ENCODE measurements at places on chromosomes 6 and 20. TPM values are rescaled to one million over a fixed set of nuclear protein-coding genes. Genes with fewer than 3 reads are reported as not detected.

DNA sequence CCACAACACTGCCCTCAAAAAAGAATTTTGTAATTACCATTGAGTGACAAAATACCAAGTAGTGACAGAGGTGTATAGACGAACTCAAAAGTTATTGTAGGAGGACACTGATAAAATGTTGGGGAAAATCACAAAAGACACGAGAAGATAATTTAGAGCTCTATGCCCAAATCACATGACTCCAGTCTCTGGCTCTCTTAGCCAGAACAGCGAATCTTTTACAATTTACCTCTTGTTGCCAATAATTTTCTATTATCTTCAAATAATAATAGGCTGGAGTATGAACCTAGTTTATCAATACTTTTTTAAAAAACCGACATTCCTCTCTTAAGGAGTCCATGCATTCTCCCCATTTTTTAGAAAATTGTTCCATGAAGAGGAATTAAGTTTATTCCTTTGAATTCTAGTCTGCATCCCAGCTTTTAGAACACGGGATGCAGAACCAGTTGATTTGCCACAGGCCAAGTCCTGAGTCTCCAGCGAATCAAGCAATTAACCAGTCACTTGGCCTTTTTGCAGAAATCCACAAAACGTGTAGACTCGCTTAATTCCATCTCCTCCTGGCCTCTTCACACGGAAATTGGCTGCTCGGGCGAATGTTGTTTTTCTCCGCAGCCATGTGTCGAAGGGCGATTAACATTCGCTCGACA, 507 bp upstream of the RIPPLY2 start:
- DNase-seq = no peak

- DNase-seq = no peak
These were observed 52.7 kb upstream of the MYB start for GRCh38 chr6:135128268-135128914.

GRCh38 chr20:23823111-23823510, 3.4 kb downstream of the CST2 start:
- DNase-seq = no peak

- DNase-seq = no peak
These were observed 421.0 kb downstream of the TENT5A start for GRCh38 chr6:81331526-81331925.

GRCh38 chr6:168124921-168125320, 45.9 kb upstream of the FRMD1 start:
- peak; percentile 42 for DNase-seq

GRCh38 chr6:35973670-35974222, 50.7 kb downstream of the SLC26A8 start:
- no peak for DNase-seq

GRCh38 chr20:63740070-63740626, 572 bp downstream of the SLC2A4RG start:
- DNase-seq = no peak

- DNase-seq = no peak
These were observed 5.1 kb upstream of the MBOAT1 start for GRCh38 chr6:20217324-20217855.

- DNase-seq = no peak
These were observed 34.7 kb downstream of the PLEKHG1 start for GRCh38 chr6:150634176-150634963.

- no peak for DNase-seq
These were observed 120.9 kb downstream of the COL12A1 start for GRCh38 chr6:75084872-75085381.

DNA sequence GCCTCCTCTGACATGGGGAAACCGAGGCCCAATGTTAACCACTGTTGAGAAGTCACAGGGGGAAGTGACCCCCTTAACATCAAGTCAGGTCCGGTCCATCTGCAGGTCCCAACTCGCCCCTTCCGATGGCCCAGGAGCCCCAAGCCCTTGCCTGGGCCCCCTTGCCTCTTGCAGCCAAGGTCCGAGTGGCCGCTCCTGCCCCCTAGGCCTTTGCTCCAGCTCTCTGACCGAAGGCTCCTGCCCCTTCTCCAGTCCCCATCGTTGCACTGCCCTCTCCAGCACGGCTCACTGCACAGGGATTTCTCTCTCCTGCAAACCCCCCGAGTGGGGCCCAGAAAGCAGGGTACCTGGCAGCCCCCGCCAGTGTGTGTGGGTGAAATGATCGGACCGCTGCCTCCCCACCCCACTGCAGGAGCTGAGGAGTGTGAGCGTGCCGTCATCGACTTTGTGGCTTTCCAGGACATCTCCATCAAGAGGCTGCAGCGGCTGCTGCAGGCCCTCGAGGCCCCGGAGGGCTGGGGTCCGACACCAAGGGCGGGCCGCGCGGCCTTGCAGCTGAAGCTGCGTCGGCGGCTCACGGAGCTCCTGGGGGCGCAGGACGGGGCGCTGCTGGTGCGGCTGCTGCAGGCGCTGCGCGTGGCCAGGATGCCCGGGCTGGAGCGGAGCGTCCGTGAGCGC, 1.6 kb downstream of the TNFRSF6B start:
- peak; percentile 58 for DNase-seq

DNA sequence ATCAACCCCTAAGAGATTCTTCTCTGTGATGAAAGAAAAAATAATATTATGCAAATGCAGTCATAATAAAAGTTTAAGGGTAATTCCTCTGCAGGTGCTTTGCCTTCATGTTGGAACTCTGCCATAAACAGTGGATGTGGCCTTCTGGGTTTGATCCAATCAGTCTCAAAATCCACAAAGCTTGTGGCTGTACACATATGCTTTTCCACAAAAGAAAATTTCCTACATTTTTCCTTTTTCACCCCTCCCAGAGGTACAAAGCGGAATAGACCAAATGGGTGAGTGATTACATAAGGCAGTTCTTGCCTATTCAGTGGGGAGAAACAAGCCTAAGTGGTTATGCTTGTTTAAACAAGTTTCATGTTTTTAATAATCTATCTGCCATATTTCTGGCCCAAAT, 16.7 kb downstream of the CALHM5 start:
- DNase-seq = no peak

DNA sequence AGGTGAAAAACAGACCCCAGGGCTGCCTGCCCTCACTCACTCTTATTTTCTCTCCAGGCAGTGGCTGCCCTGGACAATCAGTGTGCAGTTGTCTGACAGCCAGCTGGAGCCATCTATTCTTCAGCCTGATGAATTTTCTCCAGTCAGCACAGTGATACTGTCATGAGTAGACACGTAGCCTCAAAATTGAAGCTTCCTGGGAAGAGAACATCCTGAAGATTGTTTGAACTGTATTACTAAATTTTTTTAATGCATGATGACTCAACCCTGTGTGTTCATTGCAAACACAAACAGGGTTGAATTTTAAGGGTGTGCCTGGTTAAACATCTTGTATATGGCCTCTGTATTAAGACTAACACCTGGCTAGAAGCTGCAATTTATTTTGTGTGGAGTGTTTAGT, 49.8 kb upstream of the STXBP5 start:
- no peak for DNase-seq

DNA sequence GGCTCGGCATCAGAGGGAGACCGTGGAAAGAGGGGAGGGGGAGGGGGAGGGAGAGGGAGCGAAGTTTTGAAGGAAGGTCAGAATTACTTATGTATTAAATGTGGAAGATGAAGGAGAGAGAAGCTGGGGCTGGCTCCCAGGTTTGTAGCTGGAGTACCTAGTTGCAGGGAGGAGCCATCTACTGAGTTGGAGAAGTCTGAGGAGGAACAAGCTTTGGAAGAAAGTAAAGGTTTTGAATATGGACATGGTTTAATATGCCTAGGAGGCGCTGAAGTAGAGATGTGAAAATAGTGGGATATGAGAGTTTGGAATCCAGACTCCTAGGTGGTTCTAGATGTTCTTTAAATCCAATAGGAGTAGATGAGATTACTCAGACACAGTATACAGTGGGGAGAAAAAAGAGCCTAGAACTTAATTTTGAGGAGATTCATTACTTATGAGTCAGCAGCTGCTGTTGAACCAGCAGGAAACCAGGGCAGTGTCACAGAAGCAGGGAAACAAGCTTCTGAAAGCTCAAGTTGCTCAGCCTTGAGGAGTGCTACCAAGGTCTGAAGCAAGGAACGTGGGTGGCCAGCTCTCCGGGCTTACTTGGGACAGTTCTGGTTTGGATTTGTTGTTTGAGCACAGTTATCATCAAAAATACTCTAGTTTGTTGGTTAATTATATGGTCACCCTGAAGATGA, 149.3 kb downstream of the UTRN start:
- no peak for DNase-seq

DNA sequence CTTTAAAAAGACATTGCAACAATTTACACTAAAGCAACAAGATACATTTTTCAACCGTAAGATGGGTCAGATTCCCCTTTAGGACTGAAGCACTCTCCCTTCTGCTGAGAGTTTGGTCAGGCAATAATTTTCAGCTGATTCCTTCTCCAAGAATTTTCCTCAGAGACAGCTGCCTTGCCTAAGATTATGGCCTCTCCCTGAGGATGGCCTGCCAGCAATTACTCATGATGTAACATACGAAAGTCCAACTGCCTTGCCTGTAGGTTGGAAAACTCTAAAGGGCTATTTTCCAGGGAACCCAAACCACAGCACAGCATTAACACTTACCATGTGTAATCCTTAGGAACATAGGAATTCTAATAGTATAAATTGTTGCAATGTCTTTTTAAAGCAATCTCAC, 229.1 kb upstream of the FLRT3 start:
- no peak for DNase-seq

DNA sequence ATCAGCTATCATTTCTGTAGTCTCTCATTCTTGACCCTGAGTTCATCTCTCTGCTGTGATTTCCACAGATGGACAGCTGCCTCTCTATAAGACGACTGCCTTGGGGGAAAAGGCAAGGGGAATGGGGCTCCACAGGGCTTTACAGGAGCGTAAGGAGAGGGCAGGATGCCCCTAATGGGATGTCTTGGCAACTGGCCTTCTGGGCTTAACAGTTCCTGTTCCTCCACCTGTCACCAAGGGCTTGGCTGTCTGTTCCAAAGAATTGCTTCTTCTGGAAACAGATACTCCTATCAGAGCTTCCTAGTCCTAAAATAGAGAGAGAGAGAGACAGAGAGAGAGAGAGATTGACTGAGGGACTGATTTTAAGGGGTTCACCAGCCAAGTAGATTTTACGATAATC, 181.9 kb downstream of the TMEM200A start:
- DNase-seq = no peak

DNA sequence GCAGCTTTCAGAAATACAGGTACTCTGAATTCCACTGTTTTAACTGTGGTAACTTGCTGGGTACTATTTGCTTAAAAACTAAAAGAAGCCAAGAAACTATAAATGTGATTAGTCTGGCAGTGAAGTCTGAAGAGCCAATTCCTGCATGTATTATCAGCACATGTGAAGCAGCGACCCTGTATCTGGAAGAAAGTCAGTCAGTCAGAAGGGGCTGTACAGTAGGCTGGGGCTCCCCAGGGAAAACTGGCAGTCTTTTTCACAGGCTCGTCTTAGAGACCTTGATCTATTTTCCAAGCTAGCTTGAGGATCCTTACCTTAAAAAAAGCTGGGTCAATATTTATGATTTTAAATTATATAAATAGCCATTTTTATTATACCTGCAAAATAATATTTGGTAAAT, 104.9 kb downstream of the PDSS2 start:
- DNase-seq = no peak

SLA2 gene
- 0.03 TPM for polyA plus RNA-seq

SLC17A2 gene
- not detected for polyA plus RNA-seq

NOX3 gene
- not detected for polyA plus RNA-seq

CRISP2 gene
- polyA plus RNA-seq = not detected

ARMH2 gene
- not detected for polyA plus RNA-seq

RIPOR3 gene
- polyA plus RNA-seq = 5.7 TPM

LTA gene
- polyA plus RNA-seq = 0.05 TPM

Data from psoas muscle (tissue), 8 donors.